ENCODE measurements at places on chromosomes 6 and 20.

DNA sequence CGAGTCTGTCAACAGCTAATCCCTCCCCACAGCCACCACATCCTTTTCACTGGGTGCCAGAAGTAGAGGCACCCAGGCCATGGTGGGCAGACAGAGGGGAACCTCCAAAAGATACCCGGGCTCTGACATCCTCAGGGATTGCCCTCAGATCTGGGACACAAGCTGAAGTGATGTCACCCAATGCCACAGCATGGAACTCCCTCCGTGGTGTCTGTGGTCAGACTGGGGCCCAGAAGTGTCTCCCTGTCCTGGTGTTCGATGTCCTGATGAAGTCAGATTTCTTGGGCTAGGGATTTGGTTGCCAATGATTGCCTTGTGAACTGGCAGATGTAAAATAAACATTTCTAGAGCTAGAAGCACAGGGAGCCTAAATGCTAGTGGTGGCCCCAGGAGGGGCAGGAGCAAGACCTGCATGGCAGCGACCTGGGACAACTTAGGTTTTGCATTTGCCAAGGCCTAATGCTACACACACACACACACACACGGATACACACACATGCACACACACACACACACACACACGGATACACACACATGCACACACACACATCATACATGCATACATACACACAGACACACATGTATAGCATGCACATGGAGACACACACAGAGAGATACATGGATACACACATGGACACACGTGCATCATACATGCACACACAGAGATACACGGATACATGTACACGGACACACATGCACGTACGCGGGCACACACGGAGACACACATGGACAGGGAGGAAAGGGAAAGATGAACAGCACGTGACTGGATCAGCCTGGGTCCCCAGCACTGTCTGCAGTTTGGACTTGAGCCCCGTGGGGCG lies 221.0 kb downstream of the NFATC2 start:
- no peak for DNase-seq

DNA sequence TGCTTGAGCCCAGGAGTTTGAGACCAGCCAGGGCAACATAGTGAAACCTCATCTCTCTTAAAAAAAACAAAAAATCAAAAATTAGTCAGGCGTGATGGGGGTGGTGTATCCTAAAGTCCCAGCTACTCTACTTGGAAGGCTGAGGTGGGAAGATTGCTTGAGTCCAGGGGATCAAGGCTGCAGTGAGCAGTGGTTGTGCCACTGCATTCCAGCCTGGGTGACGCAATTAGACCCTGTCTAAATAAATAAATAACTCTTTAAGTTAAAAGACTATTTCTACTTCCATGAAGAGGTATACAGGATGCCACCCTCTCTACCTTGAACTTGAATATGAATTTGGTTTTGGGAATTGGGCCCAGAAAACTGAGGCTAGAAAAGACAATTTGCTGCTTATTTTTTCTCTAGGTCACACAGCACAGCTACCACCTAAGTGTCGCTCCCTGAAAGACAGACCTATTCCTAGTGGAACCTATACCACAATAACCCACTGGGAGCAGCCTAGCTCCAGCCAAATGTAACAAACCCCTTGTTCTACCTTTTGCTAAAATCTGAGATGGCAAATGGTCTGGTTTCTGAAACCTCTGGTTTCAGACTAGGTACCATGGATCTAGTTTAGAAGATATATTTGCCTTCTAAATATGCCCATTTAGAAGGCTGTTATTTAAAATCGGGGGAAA lies 35.2 kb downstream of the HMGCLL1 start:
- no peak for DNase-seq

GRCh38 chr6:152637296-152638047 lies at the start of gene SYNE1:
SYNE1 (minus strand) TSS chr6:152637362; CDS start chr6:152628331, 9,031 bp downstream.
- no peak for DNase-seq

- DNase-seq: peak; percentile 25
Measured at GRCh38 chr6:148177589-148178233, 164.9 kb upstream of the SASH1 start.

- DNase-seq: no peak
Measured at GRCh38 chr6:93454533-93454932, 35.2 kb upstream of the EPHA7 start.

DNA sequence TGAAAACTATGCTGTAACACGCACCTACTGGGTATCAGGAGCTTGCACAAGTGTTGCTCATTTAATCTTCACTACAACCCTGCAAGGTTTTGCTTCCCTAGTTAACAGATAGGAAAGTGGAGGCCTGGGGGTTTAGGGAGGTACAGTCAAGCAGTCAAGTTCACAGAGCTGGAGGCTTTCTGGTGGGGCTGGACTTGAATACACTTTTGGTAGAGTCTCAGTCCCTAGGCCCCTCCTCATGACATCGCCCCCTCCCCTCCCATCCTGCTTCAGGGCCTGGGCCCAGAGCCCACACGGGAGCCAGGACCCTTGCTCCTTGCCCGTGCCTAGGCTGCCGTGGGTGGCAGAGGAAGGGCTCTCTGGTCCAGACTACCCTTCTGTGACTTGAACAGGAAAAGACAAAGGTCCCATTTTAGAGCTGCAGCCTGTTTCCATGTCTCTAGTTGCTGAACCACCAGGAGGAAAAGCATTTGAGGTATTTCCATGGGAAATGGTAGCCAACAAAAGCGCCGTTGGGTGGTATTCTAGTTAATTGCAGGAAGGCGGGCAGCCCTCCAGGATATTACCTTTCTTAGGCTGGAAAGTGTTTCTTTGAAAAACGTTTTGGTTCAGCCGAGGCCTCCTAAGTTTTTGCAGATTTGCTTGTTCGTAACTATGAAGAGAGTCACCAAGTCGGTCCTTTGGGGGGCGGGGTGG lies 84.9 kb downstream of the CDC5L start:
- DNase-seq: no peak

DNA sequence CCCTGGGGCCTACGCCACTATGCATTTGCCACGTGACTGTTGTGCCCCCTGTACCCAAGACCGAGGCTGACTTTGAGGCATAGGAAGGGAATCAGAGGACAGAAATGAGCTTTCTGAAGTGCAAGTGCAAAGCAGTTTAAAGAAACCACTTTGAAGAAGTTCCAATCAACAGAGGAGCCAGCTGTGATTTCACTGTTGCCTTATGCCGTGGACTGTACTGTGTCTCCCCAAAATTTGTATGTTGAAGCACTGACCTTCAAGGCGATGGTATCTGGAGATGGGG lies 111.1 kb downstream of the JPH2 start:
- no peak for DNase-seq

Data from forelimb muscle (tissue), 1 donor.